ENCODE measurements at places on chromosomes 4 and X.
A peak's percentile ranks its signal among the peaks of the same experiment; 100 is the strongest.

DNA sequence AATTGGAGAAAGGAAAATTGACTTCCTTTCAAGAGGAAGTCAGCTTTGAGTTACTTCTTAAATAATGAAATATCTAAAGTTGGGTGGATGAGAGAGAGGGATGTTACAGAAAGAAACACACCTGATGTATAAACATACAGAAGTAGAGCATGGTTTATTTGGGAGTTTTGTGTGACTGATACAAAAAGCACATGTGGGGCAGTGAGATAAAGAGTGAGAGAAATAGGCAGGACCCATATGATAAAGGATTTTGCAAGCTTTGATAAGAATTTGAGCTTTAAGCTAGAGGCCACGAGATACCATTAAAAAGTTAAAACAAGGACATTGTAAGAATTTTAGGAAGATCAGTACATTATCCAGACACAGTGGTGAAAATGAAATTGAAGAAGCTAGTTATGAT is 263.3 kb upstream of the GPRIN3 start:
- DNase-seq = no peak

DNA sequence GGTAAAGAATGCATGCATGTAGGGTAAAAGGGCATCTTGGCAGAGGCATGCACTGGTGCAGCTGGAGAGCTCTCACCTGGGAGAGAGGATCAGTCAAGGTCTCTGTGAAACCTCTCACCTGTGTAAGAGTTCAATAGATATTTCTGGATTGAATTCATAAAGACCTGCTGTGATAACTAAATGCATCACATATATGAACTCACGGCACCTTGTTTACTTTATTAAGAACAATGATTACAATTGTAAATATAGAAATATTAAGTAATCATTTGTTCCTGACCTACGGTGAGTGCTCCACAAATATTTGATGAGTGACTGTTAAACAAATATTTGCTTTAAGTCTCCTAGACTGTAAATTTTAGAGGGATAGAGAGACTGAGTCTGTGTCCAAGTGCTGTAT is 85.9 kb upstream of the PAQR3 start:
- DNase-seq = no peak

GRCh38 chrX:150161193-150161592 is 201.9 kb upstream of the MAMLD1 start:
- no peak for DNase-seq

GRCh38 chr4:142292231-142292630 is 553.9 kb downstream of the INPP4B start:
- DNase-seq = no peak

DNA sequence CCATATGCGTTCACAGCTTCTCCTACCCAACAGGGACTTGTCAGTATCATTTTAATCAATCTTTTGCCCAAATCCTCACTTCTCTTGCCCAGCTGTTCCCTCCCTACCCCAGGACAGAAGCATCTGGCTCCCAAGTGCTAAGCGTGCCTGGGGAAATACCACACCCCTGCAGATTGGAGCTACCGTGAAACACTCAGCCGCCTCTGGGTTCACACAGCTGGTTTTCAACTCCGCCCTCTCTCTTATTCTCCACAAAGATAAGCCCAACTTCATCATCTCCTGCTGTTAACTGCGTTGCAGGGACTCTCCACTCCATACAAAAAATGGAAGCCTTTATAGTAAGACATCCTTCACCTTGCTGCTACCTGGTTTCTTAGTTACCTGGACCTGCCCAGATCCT is 147.3 kb upstream of the FTHL17 start:
- DNase-seq = no peak

DNA sequence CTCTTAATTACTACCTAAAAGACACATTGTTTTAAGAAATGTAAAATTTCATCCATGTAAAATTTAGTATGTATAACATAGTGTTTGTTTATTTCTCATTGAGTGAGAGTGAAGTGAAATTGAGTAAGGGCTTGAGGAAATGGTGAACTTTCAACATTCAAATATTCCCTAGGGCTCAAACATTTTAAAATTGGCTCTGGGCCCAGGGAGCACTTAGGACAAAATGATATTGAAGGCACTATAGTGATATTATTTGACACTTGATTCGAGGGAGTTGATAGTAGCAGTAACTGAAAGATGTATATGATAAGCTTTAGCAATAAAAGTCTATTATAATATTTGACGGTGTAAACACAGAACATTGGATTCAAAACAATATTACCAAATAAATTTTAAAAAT is 1244.0 kb upstream of the TENM3 start:
- DNase-seq = peak; percentile 21

GRCh38 chrX:12026481-12026880 is 111.8 kb upstream of the FRMPD4 start:
- DNase-seq = peak; percentile 2

DNA sequence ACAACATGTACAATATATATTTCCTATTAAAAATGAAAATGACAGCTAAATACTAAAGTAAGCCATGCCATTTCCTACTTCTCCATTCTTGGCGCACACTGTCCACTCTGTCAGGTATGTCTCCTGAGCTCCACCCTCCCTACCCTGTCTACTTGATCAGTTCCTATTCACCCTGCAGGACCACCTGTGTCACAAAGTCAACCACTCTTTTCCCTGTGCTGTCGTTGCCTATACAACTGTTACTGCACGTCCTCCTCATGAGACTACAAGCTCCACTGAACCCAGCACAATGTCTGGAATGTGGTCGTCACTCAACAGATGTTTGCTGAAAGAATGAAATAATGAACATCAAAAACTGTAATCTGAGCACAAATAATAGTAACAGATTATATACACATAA is 54.9 kb downstream of the SLC9A7 start:
- DNase-seq = no peak

DNA sequence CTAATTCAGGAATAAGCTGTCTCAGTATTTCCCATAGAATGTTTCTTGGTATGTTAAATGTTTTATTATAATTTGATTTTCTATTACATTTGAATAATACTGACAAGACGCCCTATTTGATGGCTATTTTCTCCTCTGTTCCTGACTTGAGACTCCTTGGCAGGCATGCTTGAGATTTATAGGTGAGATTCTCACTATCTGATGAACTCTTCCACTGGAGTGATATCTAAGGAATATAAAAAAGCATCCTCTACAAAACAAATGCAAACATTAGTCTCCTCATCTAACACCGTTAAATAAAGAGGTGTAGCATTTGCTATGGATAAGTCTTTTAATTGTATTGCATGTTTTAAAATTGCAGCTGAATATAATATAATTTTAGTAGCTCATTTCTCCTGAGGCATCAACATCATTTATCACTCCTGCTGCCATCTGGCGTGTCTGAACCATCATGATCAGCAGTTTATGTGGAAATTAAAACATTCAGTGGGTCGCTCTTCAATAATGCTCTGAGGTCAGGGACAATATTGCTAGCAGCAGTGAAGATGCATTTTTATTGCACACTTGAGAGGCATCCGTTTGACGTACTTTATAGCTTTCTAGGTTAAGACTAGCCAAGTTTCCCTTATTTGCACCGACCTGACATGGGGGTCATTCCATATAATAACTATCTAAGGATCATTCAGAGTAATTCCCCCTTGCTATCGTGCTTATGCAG is 210.4 kb upstream of the GALNTL6 start:
- no peak for DNase-seq

- DNase-seq = no peak
These were observed 1269.0 kb downstream of the FSTL5 start for GRCh38 chr4:160894809-160895208.

GRCh38 chrX:17328837-17329236 is 46.2 kb upstream of the NHS start:
- DNase-seq = no peak

DNA sequence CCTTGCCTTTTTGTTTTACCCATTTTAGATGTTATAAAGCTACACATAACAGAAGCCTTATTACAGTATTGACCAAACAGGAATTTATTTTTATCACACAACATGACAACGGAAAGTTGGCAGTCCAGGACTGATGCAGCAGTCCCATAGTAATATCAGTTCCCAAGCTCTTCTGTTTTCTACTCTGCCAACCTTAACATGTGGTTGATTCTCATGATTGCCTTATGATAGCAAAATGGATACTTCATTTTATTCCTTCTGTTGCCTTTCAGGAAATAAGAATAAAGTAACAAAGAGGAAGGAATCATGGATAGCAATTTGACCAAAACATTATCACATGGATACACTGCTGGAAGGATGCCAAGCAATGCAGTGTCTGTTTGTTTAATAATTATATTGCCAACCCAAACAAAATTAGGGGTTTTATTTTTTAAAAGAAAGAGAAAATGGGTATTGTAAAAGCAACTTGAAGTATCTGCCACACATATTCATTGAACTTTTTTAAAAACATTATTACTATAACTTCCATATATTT is 275.7 kb downstream of the STPG2 start:
- DNase-seq = peak; percentile 70

- DNase-seq = no peak
These were observed 89.5 kb downstream of the PLS3 start for GRCh38 chrX:115650449-115650848.

GRCh38 chr4:84366161-84366560 is 132.9 kb downstream of the NKX6-1 start:
- DNase-seq = no peak

GRCh38 chr4:122772311-122772710 is 39.8 kb downstream of the BBS12 start:
- no peak for DNase-seq

DNA sequence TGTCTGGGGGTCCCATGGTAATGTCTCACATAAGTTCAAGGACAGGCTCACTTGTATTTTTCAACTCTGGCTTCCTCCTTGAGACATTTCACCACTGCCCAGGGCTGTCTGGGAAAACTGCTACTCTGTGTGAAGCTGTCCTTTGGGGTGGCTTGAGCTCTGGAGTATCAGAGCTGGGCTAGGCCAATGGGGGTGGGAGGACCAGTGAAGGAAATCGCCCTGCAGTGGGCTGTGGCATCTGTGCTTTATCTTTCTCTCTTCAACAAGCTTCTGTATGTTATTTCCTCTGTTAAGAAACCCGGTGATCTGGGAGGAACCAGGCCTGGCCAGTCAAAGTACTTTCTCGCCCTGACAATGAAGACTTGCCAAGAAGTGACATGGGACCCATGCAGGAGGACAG is 87.4 kb downstream of the SMIM20 start:
- no peak for DNase-seq

GRCh38 chr4:38820329-38821061 is 15.9 kb upstream of the TLR1 start:
- DNase-seq = no peak

DNA sequence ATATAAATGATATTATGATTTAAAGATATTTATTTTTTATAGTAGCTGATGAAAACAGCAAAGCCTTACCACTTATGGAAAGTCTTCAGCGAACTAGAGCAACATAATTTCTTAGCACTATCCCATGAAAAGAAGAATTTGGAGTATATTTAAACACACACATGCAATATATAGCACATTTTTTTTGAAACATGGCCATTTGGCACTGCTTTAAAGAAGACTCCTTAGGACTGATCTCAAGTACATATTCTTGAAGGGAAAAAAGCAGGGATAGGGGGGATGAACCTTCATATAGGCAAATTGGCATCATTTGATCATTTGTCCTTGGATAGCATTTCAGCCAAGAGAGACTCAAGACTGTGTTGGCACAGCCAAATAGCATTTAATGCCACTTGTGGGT is 193.3 kb downstream of the ANKRD50 start:
- no peak for DNase-seq

DNA sequence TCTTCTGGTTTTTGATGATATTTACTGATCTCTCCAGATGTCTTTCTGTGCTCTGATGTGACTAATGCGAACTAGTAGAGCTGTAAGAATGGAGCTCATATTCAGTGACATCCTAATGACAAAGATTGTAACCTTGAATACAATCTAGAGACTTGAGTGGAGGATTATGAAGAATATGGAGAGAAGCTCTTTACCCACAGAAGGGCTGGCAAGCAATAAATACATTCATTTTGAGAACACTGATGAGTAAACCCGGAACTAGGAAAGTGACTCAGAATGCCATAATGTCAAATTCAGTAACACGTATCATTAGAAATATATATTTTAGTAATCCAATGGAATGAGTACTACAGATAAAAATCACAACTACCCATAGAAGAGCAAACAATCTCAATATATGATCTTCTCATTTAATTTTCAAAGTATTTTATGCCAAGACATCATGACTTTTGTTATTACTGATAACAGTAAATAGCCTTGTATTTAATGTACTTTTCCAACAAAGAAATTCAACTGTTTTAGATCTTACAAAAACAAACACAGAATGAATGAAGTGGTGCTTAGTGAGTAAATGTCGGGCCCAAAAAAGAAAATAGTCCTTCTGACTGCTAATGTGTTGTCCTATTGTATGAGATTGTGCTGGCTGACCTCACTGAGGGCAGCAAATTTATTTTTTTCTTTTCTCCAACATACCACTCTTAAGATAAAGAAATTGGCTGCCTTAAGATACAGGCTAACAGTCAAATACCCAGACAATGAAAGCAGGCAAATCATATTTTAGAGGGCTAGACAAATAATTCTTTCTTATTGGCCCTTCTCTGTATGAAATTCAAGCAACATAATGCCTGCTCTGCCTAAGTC is 49.2 kb upstream of the HDAC8 start:
- no peak for DNase-seq

GRCh38 chr4:154049457-154050181 is 260.7 kb upstream of the SFRP2 start:
- no peak for DNase-seq

GRCh38 chr4:94758141-94758699 is 465 bp downstream of the BMPR1B start:
- DNase-seq = peak; percentile 19

- no peak for DNase-seq
These were observed 47.8 kb upstream of the C4orf50 start for GRCh38 chr4:6065934-6066590.

DNA sequence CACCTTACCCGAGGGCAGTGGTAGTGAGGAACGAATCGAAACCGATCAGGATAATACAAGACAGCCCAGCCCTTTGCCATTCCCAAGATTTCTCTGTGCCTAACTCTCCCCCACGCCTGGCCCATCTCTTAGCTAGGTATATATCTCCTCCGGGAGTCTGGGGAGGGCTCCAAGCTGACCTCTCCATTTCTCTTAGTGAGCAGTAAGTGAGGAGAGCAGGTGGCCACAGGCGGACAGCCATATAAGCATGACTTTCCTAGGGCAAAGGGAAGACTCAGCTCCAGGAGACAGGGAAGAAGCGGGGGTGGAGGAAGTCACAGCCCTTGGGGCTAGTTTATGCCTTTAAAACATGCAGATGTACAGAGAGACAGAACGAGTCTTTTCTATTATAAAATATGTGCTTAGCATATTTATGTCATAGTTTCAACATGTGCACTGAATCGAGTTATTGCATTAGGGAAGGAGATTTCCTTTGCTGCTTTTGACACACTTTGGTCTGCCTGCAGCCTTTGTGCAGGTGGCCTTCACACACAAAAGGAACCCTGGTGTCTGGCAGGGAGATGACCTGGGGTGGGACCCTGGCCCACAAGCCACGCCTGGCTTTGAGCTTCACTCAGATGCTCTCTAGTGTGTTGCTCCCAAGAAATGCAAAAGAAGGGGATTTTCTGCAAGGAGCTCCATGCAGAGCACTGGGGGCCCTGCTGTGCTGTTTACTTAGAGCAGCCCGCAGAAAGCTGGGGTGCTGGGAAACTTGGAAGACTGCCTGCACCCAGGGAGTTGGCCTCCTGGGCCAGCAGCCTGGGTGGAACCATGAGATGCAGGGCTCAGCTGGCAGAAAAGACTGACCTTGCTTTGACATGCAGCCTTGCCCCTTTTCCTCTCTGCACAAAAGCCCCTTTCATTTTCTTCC is 613.3 kb downstream of the BCOR start:
- DNase-seq = peak; percentile 34
